Caudate nucleus (tissue), 63 donors: ENCODE measurements at places on chromosomes 7 and 10.

DNA sequence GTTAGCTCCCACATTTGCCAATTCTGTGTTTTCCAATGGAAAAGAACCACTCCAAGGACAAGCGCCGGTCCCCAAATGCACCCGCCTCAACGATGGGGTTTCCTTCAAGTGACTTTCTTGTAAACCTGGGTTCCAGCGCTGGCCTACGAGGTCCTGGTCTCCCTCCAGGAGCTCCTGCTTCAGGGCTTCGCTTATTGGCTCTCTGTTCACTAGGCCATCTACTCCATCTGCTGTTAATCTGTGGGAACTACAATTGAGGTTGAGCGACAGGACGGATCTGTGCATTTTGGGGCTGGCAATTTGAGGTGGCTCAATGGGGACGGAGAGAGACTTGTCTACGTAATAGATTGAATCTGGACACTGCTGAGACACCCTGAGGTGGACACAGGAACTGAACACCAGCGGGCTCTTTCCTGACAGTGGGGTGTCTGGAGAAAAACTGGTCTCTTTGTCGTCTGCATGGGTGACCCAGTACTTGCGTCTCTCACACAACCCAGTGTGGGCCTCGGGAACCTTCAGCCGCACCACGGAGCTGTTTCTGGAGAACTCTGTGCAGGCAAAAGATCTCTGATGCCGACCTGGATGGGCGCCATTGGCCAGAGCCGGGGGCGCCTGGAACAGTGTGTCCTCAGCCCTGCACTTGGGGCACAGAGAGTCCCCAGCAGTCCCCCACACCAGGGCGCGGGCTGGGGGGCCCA, 115.9 kb upstream of the ADAM12 start:
- no peak for DNase-seq

DNA sequence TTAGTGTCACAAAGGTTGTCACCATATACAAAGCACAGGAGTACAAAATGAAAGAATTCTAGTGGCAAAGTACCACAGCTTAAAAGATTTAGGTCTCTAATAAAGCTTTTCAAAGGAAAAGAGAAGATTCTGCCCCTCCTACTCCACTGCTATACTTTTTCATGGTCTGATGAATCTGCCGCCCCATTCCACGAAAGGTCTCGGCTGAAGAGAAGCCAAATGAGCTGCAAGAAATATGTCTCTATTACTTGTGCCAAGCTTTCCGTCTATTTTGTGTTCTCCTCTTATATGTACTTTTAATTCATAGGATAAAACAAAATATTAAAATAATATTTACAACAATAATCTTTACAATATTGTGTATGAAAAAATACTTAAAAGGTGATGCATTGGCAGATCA, 222.6 kb downstream of the ANK3 start:
- DNase-seq = no peak

DNA sequence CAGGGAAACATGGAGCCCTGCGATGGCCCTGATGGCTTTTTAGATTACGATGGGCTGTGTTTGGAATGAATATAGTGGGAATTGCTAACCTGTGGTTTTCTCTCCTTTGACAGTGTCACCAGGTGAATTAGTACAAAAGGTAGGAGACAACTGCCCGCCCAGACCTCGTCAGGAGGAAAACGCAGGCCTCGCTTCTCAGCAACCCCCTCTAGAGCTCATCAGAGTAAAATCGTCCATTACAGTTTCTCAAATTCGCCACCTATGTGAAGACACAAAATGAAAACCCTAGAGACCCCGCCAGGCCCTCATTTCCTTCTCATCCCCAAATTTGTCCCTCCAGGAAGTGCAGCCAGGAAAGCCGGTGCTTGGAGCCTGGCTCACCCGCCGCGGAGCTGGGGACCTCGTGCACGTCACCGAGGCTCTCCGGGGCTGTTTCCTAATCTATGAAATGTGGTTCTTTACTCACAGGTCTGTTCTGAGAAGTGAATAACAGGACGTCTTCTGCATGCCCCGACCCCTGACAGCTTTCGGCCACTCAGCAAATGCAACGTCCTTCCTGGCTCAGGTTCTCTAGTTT, 143.7 kb downstream of the VIPR2 start:
- DNase-seq = no peak

- DNase-seq = no peak
Observed at GRCh38 chr7:150823043-150823442, 22.5 kb downstream of the TMEM176A start.

- DNase-seq = no peak
Observed at GRCh38 chr10:24207781-24208611, 942 bp upstream of the KIAA1217 start.

GRCh38 chr10:62911210-62911963, 95.2 kb upstream of the EGR2 start:
- DNase-seq = no peak

- peak; percentile 100 for DNase-seq
Observed at GRCh38 chr10:110918643-110919348, at the start of gene BBIP1. BBIP1 (minus strand) TSS chr10:110919180; CDS start chr10:110918157, 1,023 bp downstream.
